ENCODE measurements at places on chromosomes 16 and 17.

DNA sequence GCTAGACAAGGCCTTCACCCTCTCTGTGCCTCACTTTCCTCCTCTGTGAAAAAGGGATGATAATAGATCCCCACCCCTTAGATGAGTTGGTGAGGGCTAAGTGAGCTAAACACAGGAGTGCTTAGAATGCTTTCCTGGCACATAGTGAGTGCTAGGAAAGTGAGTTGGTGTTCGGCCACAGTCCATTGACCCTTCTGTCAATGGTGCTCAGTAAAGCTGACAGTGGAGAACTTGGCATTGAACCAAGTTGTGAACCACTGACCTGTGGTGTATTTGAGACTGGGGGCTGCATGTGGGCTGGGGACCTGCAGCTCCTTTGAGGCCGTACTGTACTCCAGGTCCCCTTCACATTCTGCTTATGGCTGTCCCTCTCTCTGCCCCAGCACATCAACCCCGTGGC lies 4.8 kb downstream of the PLK1 start:
- H3K27me3 ChIP-seq: no peaks in the 10 kb centered on the region
- DNase-seq: no peak
- H3K4me3 ChIP-seq: no peak overlapping the region
- H3K27ac ChIP-seq: no peak overlapping the region
- H3K4me1 ChIP-seq: no peaks in the 10 kb centered on the region
- H3K36me3 ChIP-seq: no peaks in the 10 kb centered on the region

- H3K27ac ChIP-seq: no peak overlapping the region
- peaks cover 5% of the 10 kb centered on the region for H3K4me1 ChIP-seq
- DNase-seq: peak; percentile 35
- no peaks in the 10 kb centered on the region for H3K36me3 ChIP-seq
- no peaks in the 10 kb centered on the region for H3K27me3 ChIP-seq
Observed at GRCh38 chr16:17369421-17370222, 101.1 kb downstream of the XYLT1 start.

DNA sequence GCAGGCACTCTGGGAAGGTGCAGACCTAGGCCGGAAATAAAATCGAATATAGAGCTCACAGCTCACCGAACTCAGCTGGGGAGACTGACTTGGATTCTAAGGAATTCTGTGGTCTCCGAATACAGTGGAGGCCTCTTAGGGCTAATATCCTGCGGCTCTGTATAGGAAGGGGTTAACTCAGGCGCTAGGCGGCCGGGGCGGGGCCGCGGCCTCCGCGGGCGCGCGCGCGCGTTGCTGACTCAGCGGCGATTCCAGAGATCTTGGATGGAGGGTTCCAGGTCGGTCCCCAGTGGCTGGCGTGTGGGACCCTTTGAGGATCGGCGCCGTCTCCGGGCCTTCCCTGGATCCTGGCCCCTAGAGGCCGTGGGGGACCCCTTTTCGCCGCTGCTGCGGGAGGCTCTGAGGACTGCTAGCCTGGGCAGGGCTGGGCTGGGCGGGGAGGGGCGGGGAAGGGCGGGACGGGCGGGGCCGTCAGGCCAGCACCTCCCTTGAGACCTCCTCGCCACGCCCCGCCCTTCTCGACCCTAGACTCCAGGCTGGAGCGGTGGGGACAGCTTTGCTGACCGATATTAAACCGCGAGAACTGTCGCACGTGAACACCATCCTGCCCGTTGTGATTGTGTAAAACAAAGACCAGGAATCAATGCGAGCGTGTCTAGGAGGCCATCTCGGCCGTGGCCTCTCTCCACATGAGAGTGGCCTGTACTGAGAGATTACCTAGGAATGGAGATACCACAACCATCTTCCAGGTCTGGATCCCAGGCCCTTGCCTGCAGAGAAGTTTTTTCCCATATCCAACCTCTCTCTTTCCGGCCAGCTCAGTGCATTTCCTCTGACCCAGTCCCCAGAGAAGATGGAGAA lies 1.4 kb upstream of the PLEKHH3 start:
- peak overlapping the region; percentile 97 for H3K27ac ChIP-seq
- peaks cover 23% of the 10 kb centered on the region for H3K4me1 ChIP-seq
- H3K36me3 ChIP-seq: no peaks in the 10 kb centered on the region

GRCh38 chr16:48321317-48322036 lies 63.7 kb downstream of the SIAH1 start:
- no peaks in the 10 kb centered on the region for H3K27me3 ChIP-seq
- no peak overlapping the region for H3K27ac ChIP-seq
- DNase-seq: no peak
- no peaks in the 10 kb centered on the region for H3K36me3 ChIP-seq

- no peaks in the 10 kb centered on the region for H3K27me3 ChIP-seq
- H3K36me3 ChIP-seq: no peaks in the 10 kb centered on the region
- DNase-seq: no peak
- no peak overlapping the region for H3K4me3 ChIP-seq
- H3K27ac ChIP-seq: no peak overlapping the region
Observed at GRCh38 chr17:71432378-71433315, 688.2 kb upstream of the SOX9 start.

- no peak overlapping the region for H3K4me3 ChIP-seq
- H3K36me3 ChIP-seq: no peaks in the 10 kb centered on the region
- no peak for DNase-seq
- H3K27ac ChIP-seq: peak overlapping the region; percentile 55
- H3K4me1 ChIP-seq: no peaks in the 10 kb centered on the region
- H3K27me3 ChIP-seq: no peaks in the 10 kb centered on the region
Observed at GRCh38 chr16:84883301-84883700, 63.5 kb downstream of the CRISPLD2 start.

- no peaks in the 10 kb centered on the region for H3K4me1 ChIP-seq
- H3K27ac ChIP-seq: peak overlapping the region; percentile 96
- DNase-seq: no peak
- H3K36me3 ChIP-seq: no peaks in the 10 kb centered on the region
Observed at GRCh38 chr16:66551788-66552285, 539 bp upstream of the CKLF start.

DNA sequence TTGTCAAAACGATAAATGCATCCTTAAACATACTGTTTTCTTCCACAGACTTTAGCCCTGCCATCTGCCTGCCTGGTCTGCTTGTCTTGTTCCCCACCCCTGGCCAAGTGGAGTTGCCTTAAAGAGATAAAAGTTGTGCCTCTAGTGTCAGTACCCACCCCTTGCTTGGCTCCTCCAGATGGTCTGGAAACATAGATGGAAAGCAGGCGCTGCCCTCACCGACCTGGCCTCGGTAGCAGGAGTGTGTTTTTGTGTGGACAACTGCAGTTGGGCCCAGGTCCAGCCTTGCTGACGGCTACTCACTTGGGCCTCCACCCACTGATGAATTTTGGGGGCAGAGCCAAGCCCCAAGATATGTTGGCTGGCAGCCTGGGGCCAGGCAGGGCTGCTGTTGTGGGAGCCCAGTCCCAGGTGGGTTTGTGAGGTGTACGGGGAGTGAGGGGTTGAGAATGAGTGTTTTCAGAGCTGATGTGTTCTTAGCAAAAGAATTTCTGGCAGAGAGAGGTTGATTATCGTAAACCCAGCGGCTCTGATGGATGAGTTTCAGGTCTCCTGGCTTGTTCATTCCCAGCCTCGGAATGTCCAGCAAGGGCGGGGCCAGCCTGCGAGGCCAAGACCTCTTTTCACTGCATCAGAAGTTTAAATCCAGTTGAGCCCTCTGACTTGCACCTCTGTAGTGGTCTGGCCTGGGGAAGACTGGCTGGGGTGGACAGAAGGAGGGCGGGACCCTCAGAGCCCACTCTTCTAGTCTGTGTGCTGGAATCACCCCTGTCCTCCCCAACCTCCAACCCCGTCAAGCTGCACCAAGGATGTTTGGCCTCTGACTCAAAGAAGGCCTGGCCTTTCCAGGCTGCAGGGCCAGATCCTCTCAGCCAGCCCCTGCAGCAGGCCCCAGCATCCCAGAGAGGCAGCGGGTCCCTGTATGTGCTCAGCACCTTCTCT lies 179.7 kb downstream of the RAB11FIP4 start:
- H3K27ac ChIP-seq: peak overlapping the region; percentile 80
- no peak overlapping the region for H3K4me3 ChIP-seq
- no peaks in the 10 kb centered on the region for H3K27me3 ChIP-seq
- peaks cover 4% of the 10 kb centered on the region for H3K4me1 ChIP-seq

- H3K36me3 ChIP-seq: no peaks in the 10 kb centered on the region
- no peak overlapping the region for H3K27ac ChIP-seq
- no peaks in the 10 kb centered on the region for H3K27me3 ChIP-seq
- H3K4me1 ChIP-seq: no peaks in the 10 kb centered on the region
- no peak overlapping the region for H3K4me3 ChIP-seq
Observed at GRCh38 chr16:84236671-84237070, 3.1 kb downstream of the KCNG4 start.

GRCh38 chr17:40485851-40486521 lies 15.4 kb downstream of the TNS4 start:
- H3K4me1 ChIP-seq: no peaks in the 10 kb centered on the region
- H3K27ac ChIP-seq: peak overlapping the region; percentile 86
- H3K27me3 ChIP-seq: no peaks in the 10 kb centered on the region
- no peaks in the 10 kb centered on the region for H3K36me3 ChIP-seq

GRCh38 chr16:3087243-3088235 lies 11.6 kb downstream of the ZSCAN10 start:
- peak overlapping the region; percentile 63 for H3K27ac ChIP-seq
- peak; percentile 41 for DNase-seq
- peaks cover 2% of the 10 kb centered on the region for H3K27me3 ChIP-seq
- no peaks in the 10 kb centered on the region for H3K36me3 ChIP-seq

GRCh38 chr16:380762-381011 lies 1.1 kb downstream of the PGAP6 start:
- no peaks in the 10 kb centered on the region for H3K27me3 ChIP-seq
- H3K4me3 ChIP-seq: peak overlapping the region; percentile 59
- H3K4me1 ChIP-seq: no peaks in the 10 kb centered on the region
- DNase-seq: no peak
- no peaks in the 10 kb centered on the region for H3K36me3 ChIP-seq

- H3K4me3 ChIP-seq: no peak overlapping the region
- H3K27ac ChIP-seq: no peak overlapping the region
- no peaks in the 10 kb centered on the region for H3K27me3 ChIP-seq
- DNase-seq: no peak
- H3K4me1 ChIP-seq: no peaks in the 10 kb centered on the region
- H3K36me3 ChIP-seq: no peaks in the 10 kb centered on the region
Observed at GRCh38 chr17:35889818-35890773, 9.9 kb upstream of the CCL5 start.

DNA sequence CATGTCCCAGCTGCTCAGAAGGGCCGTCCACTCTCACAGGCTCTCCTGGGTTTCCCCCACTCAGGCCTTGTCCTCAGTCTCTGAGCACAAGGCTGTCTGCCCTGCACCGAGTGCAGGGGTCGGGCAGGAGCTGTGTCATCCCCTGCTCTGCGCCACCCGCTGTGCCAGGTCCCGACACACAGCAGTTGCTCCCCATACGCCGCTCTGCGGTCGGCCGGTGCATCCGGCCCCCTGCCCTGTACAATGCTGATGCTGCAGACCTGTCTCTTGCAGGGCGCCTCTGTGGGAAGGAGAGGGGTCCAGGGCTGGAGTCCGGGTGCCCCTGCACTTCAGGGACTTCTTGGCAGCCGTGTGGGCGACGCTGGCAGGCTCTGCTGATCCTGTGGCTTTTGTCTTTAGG lies 6.1 kb downstream of the TSC2 start:
- no peaks in the 10 kb centered on the region for H3K36me3 ChIP-seq
- no peak overlapping the region for H3K4me3 ChIP-seq
- DNase-seq: no peak
- no peaks in the 10 kb centered on the region for H3K4me1 ChIP-seq

DNA sequence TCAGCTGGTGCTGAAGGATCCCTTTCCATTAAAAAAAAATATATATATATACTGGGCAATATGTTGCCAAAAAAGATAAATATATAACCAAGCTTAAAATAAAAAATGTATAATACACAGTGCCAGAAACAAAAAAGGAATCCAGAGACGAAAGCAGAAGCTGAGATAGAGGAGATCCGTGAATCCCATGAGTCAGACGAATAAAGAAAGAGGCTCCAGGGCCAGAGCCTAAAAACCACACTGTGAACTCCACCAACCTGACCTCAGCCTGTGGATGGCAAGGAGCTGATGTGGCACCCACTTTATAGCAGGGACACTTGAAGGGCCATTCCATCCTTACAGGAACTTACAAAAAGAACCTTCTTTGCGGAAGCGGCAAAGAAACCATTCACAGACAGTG lies 34.8 kb downstream of the PITPNM3 start:
- H3K4me1 ChIP-seq: no peaks in the 10 kb centered on the region
- H3K4me3 ChIP-seq: no peak overlapping the region
- H3K36me3 ChIP-seq: no peaks in the 10 kb centered on the region
- H3K27me3 ChIP-seq: no peaks in the 10 kb centered on the region

DNA sequence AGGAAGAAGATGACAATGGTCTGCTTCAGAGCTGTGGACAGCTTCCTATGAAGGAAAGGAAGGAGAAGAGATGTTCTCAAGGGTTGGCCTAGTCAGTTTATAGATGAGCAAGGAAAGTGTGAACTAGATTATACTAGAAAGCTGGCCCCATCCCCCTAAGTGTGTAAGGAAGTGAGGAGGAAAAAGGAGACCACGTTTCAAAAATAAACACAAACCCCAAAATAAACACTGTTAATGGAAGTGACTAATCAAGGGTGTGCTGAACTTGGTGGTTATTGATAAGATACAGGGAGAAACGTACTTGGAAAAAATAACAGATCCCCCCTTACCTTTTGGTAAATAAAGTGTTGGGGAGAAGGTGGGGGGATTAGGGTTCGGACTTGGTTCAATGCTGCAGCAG lies 267.1 kb downstream of the SOX9 start:
- no peak overlapping the region for H3K27ac ChIP-seq
- no peaks in the 10 kb centered on the region for H3K4me1 ChIP-seq
- H3K4me3 ChIP-seq: no peak overlapping the region
- no peak for DNase-seq
- H3K36me3 ChIP-seq: no peaks in the 10 kb centered on the region
- H3K27me3 ChIP-seq: peaks cover 3% of the 10 kb centered on the region

- H3K4me1 ChIP-seq: no peaks in the 10 kb centered on the region
- H3K36me3 ChIP-seq: no peaks in the 10 kb centered on the region
- H3K4me3 ChIP-seq: no peak overlapping the region
- H3K27ac ChIP-seq: no peak overlapping the region
- DNase-seq: no peak
- H3K27me3 ChIP-seq: no peaks in the 10 kb centered on the region
Observed at GRCh38 chr17:73267648-73268537, 6.2 kb upstream of the CPSF4L start.

- no peaks in the 10 kb centered on the region for H3K36me3 ChIP-seq
- no peak overlapping the region for H3K4me3 ChIP-seq
Observed at GRCh38 chr17:68564415-68565111, 36.6 kb downstream of the FAM20A start.

DNA sequence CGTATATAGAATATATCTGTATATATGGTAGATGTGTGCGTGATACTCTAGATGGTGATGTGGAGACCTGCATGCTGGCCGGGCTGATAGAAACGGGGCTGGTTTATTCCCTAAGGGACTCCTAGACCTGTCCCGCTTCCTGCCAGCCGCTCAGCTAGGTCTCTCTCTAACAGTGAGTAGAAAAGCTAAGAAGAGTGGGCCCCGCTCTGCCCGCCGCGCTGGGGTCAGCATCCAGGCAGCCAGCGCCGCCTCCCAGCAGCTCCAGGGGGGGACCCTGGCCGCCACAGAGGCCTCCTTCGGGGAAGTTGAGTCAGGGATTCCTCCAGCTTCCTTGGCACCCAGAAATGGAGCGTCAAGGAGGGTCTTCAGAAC lies 9.4 kb downstream of the CYGB start:
- H3K4me1 ChIP-seq: no peaks in the 10 kb centered on the region
- H3K36me3 ChIP-seq: no peaks in the 10 kb centered on the region
- no peak for DNase-seq
- no peak overlapping the region for H3K4me3 ChIP-seq
- H3K27ac ChIP-seq: peak overlapping the region; percentile 95
- no peaks in the 10 kb centered on the region for H3K27me3 ChIP-seq
